ENCODE measurements at places on chromosomes 12 and 14.

DNA sequence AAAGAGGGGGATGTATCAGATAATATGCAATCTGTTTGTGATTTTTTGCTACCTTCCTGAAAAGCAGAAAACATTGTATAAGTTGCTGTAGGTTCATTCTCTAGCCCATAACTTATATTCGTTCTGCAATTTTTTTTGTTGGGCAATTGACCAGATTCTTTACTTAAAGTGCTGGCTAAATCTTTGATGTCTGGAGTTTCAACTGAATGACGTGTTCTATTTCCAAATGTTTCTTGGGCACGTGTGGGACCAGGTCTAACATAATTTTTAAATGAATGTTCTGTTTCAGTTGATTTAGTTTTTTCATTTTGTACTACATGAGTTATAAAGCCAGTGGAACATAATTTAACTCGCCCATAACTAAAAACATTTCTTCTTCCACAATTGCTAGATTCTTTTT lies 3.8 kb downstream of the MLH3 start:
- no peak for DNase-seq

GRCh38 chr12:103462675-103463074 lies 33.1 kb downstream of the C12orf42 start:
- no peak for DNase-seq

- no peak for DNase-seq
Measured at GRCh38 chr14:51443195-51444018, 203.4 kb downstream of the TMX1 start.

DNA sequence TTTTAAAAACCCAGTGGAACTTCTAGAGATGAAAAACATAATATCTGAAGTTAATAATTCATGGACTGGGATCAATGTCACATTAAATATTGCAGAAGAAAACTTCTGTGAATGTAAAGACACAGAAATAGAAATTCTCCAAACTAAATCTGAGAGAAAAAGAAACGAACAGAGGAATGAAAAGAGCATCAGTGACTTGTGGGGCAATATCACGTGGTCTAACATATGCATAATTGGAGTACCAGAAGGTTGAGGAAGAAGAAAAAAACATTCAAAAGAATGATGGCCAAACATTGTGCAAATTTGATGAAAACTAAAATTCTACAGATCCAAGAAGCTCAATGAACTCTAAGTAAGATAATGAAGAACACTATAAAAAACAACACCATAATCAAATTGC lies 130.8 kb downstream of the EFCAB11 start:
- no peak for DNase-seq

Data from SHP77 (cell line).